T-cell (primary cell): ENCODE measurements at places on chromosomes 2 and 18. TPM values are rescaled to one million over a fixed set of nuclear protein-coding genes. Genes with fewer than 3 reads are reported as not detected.

DNA sequence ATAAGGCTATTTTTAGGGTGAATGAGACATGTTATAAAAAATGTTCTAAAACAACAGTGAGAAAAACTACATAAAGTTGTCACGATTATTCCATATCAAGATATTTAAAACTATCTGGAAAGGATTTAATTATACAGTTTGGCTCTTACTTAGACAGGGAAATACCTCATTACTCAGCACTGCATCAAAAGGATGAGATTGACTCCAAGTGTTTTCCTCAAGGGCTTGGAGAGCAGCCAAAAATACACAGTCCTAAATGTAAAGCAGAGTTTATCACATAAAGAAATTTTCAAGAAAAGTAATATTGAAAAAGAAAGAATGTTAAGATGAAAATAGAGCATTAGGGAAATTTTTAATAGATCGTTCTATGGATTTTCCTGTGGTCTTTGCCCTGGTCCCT lies 285.5 kb upstream of the NETO1 start:
- H3K36me3 ChIP-seq: no peaks in the 10 kb centered on the region
- H3K27ac ChIP-seq: no peak overlapping the region
- H3K27me3 ChIP-seq: no peaks in the 10 kb centered on the region
- no peak overlapping the region for H3K4me3 ChIP-seq

DNA sequence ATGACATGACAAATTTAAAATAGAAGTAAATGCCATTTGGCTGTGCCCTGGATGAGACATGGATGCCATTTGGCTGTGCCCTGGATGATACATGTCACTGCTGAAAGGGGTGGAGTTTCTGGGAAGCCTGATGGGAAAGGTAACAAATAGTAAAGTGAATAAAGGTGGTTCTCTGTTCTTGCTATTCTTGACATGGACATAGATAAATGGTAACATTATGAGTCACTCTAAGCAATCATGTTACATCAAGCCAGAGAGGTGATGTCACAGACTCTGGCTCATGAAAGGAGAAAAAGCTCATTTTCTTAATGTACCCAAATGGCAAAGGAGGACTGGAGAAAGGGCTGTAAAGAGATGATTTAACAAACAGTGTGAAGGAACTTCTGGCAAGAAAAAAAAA lies 86.4 kb downstream of the EML6 start:
- H3K36me3 ChIP-seq: no peaks in the 10 kb centered on the region
- no peaks in the 10 kb centered on the region for H3K27me3 ChIP-seq
- no peak overlapping the region for H3K4me3 ChIP-seq
- no peak for DNase-seq
- no peak overlapping the region for H3K27ac ChIP-seq
- H3K4me1 ChIP-seq: no peaks in the 10 kb centered on the region

DNA sequence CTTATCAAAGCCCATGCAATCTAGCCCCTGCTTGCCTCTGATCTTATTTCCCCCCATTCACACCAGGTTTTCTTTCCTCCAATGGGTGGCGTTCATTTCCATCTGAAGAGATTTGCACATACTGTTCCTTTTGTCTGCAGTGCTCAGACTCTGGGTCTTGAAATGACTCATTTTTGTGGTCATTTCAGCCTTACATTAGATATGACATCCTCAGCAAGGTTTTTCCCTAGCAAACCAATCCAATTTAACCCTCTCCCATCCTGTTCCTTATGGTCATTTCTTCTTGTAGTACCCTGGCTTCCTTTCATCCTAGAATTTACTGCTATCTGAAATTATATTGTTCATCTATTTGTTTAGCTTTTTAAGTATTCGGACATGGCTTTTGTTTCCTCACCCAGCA lies 42.5 kb upstream of the SCN1A start:
- H3K27ac ChIP-seq: no peak overlapping the region
- no peaks in the 10 kb centered on the region for H3K36me3 ChIP-seq
- H3K4me3 ChIP-seq: no peak overlapping the region
- DNase-seq: no peak
- no peaks in the 10 kb centered on the region for H3K27me3 ChIP-seq
- H3K4me1 ChIP-seq: no peaks in the 10 kb centered on the region

DNA sequence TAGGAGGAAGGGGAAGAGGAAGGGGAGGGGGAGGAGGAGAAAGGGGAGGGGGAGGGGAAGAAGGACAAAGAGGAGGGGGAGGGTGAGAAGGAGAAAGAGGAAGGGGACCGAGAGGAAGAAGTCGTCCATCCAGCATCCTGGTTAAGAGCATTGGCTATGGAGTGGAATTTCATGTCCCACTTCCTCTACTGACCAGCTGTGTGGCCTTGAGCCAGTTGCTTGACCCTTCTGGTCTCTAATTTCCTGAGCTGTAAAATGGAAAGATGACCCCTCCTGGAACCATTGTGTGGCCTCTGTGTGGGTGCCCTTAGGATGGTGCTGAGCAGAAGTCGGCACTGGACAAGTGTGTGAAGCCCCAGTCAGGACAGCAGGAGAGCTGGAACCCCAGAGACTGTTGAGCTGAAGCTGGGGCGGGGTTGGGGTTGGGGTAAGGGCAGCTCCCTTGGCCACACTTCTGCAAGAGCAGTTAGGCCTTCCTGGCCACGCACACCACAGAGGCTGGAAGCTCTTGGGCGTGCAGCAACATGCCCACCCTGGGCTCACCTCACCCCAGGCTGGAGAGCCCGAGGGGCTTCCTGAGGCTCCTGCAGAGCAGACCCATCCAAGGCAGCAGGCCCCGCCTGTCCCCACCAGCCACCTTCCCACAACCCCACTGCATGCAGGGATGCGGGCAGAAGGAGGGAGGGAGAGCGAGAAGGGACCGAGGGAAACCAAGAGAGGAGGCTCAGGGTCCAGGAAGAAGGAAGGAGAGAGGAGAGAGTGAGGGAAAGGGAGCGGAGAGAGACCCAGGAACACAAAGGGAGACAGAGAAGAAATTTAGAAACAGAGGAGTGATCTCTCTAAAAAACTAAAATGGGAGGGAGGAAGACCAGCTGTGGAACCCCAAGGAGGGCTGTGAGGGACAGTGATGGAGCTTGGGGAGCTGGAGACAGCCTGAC lies 16.2 kb downstream of the ADRA2B start:
- peaks cover 8% of the 10 kb centered on the region for H3K27me3 ChIP-seq
- H3K4me3 ChIP-seq: no peak overlapping the region
- DNase-seq: no peak

GRCh38 chr2:215019085-215019484 lies 119.3 kb downstream of the ABCA12 start:
- H3K36me3 ChIP-seq: no peaks in the 10 kb centered on the region
- DNase-seq: no peak
- H3K4me1 ChIP-seq: no peaks in the 10 kb centered on the region
- H3K27ac ChIP-seq: no peak overlapping the region
- no peaks in the 10 kb centered on the region for H3K27me3 ChIP-seq

ACKR3 gene
- total RNA-seq: 4.5 TPM

CBLN2 gene
- not detected for total RNA-seq

SP5 gene
- total RNA-seq: not detected
